Eye (tissue), 1 donor: ENCODE measurements at places on chromosomes 11 and 22.
A peak's percentile ranks its signal among the peaks of the same experiment; 100 is the strongest.

DNA sequence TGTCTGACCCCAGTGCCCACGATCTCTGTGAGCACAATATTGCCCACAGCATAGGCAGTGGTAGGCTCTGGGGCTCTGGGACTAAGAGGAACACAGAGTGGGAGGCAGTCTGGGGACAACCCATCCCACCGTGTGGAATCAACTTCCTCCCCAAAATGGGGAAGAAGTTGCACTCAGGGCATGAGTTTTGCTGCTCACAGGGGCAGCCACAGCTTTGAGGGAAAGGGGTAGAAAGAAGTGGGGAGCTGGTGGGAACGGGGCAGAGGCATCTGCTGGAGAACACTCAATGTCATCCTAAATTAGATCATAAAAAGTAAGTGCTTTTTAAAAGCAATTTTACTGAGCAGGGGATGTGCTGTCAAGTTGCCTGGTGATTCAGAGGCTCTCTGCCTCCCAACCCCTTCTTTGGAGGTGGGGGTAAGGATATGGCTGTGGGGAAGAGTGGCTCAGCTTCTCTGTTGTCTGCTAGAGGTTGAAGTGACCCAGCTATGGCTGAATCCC lies 233.8 kb upstream of the NCAM1 start:
- DNase-seq: no peak

GRCh38 chr11:122628810-122629555 lies 26.5 kb upstream of the UBASH3B start:
- peak; percentile 78 for DNase-seq

- DNase-seq: no peak
Measured at GRCh38 chr11:73318501-73319011, 10.5 kb downstream of the ARHGEF17 start.

- no peak for DNase-seq
Measured at GRCh38 chr11:35586222-35586621, 32.0 kb upstream of the FJX1 start.

DNA sequence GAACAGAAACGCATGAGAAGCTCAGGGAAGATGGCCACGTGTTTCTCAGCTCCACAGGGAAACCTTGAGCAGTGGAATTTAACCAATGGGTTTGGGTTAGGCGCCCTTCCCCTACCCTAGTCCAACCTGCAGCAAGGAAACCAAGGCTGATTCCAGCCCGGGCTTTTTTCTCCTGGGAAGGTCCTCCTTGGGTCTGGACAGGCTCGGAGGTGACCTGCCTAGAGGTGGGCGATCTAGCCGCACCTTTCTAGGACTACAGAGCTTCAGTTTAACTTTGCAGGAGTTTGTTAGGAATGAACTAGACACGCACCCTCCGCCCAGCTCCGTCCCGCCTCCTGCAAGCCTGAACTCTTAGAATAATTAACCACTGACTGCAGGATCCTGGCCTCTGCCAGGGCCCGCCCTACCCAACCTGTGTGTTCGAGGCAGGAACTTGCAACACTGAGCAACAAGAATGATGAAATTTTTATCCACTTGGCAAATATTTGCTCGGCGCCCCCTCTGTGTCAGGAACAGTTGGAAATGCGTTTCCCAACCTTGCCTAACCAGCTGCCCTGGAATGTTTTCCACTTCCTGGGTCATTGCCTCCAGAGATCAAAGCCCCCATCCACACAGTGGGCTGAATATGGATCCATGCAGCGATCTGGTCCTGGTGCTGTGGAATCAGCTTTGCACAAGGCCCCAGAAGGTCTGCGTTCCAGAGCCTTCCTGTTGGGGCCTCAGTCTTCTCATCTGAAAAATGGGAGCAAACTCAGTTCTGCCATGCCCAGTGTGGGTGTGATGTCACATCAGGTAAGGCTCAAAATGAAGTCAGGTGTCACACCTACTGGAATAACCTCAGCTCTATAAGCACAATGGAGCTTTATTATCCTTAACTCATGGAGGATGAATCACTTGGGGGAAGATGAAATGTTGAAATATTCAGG lies 13.3 kb downstream of the MPST start:
- DNase-seq: no peak

GRCh38 chr11:28106353-28107043 lies 1.5 kb downstream of the KIF18A start:
- DNase-seq: no peak

- DNase-seq: no peak
Measured at GRCh38 chr11:76805206-76805913, 22.2 kb downstream of the TSKU start.

GRCh38 chr11:126083829-126084607 lies 21.4 kb upstream of the CDON start:
- DNase-seq: peak; percentile 64

DNA sequence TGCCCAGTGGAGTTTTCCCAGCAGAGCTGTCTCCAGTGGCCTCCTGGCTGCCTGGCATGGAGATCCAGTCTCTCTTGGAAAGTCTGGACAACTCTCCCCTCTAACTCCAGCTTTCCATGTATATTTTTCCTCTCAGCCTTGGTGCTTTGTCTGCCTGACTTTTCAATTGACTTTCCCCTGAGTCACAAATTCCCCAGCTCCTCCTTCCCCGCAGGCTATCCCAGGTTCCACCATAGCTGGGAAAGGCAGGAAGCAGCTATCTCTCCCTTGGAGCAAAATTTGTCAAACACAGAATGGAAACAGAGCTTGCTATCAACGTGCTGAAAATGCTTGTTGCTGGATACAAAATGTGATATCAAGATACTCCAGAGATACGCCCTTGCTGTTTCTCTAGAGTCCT lies 384.8 kb downstream of the TMEM135 start:
- DNase-seq: no peak

GRCh38 chr11:69893631-69894030 lies 74.4 kb upstream of the FGF3 start:
- DNase-seq: no peak

DNA sequence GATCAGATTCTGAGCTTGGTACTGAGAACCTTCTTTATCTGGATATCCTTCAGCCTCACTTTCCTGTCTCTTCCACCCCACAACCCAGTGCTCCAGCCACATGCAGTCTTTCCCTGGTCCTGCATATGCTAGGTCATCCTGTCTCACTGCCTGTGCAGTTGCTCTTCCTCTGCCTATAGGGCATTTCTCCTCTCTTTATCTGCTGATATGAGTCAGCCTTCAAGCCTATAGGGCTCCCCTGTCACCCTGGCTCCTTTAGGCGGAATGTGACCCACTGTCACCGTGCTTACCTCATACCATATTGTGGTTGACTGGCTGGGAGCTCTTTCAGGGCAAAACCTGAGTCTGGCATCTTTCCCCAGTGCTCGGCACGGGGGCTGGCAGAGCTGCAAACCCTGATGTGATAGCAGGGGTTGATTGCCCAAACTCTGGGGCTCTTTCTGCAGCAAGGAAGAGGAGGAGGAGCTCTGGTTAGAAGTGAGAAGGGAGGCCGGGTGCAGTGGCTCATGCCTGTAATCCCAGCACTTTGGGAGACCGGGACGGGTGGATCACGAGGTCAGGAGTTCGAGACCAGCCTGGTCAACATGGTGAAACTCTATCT lies 26.3 kb downstream of the MEI1 start:
- no peak for DNase-seq

DNA sequence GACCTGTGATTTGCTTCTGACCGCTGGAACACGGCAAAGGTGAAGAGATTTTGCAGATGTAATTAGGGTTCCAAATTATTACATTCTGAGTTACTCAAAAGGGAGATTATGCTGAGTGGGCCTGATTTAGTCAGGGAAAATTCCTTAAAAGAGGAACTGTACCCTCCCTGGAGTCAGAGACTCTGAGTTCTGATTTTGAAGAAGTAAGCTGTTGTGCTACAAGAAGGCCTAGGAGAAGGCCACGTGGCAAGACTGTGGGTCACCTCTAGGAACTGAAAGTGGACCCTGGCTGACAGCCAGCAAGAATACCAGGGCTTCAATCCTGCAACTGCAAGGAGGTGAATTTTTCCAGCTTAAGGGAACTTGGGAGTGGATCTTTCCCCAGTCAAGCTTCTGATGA lies 45.3 kb downstream of the CHRDL2 start:
- no peak for DNase-seq

DNA sequence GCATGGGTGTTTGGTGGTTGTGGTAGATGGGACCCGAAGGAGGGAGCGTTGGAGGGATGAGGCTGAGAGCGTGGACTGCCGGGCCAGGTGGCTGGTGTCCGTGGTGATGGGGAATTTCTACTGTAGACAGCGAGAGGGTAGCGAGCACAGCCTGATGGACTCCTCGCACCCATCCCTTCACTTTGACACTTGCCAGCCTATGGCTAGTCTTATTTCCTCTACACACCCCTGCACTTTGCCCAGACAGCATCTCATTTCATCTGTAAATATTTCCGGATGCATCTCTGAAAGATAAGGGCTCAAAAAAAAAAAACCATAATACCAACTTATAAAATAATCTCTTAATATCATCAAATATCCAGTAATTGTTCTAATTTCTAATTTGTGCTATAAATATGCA lies 5.8 kb downstream of the OMP start:
- DNase-seq: no peak

GRCh38 chr11:78690352-78690987 lies 115.8 kb upstream of the NARS2 start:
- no peak for DNase-seq

GRCh38 chr22:28112548-28113043 lies 193.5 kb upstream of the PITPNB start:
- DNase-seq: peak; percentile 87

DNA sequence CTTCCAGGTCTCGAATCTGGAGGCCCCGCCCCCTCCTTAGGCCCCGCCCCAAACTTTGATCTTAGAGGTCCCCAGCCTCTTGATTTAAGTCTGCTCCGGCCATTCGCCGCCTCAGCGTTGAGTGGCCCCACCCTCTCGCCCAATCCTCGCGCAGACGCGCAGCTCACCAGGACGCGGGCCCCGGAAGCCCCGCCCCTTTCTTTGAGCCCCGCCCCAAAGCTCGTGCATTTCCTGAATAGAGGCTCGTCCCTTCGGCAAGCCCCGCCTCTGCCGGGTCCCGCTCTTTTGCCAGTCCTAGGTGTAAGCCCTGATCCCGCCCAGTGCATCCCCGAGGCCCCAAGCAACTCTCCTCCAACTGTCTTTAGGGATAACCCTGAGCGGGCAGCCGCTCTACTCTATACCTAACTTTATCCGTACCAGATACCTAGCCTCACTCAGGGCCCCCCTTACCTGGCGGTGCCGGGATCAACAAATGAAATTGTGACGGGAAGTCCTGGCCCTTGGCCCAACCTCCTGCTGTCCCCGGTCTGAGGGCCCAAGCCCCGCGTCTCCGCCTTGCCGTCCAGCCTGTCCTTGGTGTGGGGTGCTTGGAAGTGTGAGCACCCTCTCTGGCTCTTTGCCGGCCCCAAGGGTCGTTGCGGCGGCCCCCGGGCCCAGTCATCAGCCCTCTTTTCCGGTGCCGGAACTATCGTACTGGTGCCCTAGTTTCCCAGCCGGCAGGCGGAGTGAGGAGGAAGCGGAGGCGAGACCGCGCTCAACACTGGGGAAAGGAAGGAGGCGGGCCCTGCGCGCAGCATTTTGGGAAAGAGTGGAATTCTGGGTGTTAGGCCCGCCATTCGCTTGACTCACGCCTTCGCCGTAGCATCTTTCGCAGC lies at the start of gene SNRPD3:
TSS of gene SNRPD3 (plus strand) at position 835 of the 875 bp plus-strand sequence. CDS start 1,676 bp downstream, outside the sequence.
- peak; percentile 100 for DNase-seq

GRCh38 chr22:41347066-41347859 lies 34.5 kb upstream of the TEF start:
- DNase-seq: no peak

DNA sequence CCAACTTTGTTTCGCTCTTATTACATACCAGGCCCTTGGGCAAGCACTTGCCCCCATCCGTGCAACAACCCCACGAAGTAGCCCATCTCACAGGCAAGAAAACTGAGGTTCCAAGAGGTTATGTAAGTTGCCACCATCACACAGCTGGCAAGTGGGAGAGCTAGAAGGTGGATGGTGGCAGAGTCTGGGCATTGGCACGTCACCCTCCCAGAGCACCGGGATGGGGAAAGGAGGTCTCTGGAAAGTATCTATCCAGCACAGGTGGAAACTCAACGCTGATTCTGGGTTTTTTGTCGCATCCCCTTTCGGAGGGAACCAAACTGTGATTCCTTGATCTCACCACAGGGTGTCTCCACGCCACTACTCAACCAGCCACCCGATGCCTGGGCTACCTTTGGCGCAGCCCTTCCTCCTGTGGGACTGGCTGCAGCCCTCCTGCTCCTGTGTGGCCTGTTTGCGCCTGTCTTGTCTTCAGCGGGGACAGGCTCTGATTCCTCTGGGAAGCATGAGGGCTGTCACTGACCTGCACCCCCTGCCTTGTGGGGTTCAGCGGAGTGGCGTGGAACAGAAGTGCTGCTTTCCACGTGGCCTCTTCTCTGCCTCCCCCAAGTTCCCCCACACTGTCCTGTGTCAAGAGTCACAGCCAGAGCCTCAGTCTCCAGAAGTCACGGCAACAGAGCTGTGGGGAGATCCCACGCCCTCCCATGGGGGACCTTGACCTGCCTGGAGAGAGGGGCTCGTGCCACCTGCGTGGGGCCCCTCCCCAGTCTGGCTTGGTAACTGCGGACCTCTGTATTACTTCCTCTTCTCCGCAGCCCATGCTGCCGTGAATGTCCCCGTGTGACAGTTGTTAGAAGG lies 34.4 kb upstream of the TRIM29 start:
- peak; percentile 89 for DNase-seq

- DNase-seq: no peak
Measured at GRCh38 chr11:82771781-82772180, 38.1 kb upstream of the FAM181B start.

GRCh38 chr11:85276332-85276731 lies 350.8 kb downstream of the DLG2 start:
- no peak for DNase-seq

DNA sequence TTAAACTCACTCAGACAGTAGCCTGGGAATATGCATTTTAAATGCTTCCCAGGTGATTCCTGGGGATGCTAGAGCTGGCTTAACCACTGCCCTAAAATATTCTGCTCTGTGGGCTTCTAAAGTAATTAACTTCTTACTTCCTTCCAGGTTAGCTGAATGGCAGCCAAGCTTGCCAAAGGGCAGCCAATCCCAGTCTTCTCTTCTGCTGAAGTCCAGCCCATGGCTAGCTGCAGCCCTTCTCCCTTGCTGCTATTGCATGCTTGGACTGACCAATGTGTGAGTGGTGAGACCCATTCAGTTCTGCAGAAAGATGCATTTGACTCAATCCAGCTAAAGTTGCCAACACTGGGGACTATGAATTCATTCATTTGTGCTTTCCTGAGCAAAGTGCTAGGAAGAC lies 411.9 kb downstream of the SOX6 start:
- no peak for DNase-seq

- no peak for DNase-seq
Measured at GRCh38 chr11:3641701-3642070, at the start of gene ART5. Gene ART5 (minus strand): TSS chr11:3641992. CDS start chr11:3641862, 130 bp downstream.

DNA sequence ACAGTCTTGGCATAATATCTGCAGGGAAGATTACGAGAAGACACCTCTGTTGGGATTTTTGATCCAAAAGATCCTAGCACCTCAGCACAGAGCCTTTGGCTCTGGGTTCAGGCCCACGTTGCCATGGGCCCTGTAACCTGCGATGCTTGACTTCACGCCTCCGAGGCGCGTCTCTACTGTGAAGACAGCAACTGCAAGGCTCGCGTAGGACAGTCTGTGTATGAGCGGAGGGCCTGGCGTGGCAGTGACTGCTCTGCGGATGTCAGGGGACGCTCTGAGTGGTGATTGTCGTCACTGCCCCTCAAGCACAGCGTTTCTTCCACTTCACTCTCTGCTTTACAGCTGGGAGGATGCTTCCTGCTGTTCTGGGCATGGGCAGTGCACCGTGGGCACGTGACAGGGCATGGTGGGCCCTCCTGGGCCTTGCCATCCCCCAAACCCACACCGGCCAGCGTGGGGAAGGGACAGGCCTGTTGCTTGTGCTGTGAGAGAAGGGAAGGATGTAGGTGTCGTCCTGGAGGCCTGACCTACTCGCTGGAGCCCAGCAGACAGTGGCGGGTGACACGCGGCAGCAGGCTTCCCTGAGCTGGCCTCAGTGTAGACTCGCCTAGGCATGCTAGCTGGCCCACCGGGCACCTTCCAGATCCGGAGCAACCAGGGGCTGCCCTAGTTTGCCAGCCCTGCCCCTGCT lies 26.5 kb downstream of the GLB1L2 start:
- DNase-seq: no peak
